Right cardiac atrium (tissue), 5 donors: ENCODE measurements at places on chromosomes 1 and 21. TPM values are rescaled to one million over a fixed set of nuclear protein-coding genes. Genes with fewer than 3 reads are reported as not detected.

USH2A gene
- total RNA-seq: 3.5 TPM

- DNase-seq: no peak
Measured at GRCh38 chr1:189424746-189425331, 1052.8 kb downstream of the BRINP3 start.

- no peak for DNase-seq
Measured at GRCh38 chr1:56535362-56535761, 44.0 kb downstream of the PLPP3 start.

- DNase-seq: no peak
Measured at GRCh38 chr1:59171788-59172187, 125.1 kb upstream of the FGGY start.

DNA sequence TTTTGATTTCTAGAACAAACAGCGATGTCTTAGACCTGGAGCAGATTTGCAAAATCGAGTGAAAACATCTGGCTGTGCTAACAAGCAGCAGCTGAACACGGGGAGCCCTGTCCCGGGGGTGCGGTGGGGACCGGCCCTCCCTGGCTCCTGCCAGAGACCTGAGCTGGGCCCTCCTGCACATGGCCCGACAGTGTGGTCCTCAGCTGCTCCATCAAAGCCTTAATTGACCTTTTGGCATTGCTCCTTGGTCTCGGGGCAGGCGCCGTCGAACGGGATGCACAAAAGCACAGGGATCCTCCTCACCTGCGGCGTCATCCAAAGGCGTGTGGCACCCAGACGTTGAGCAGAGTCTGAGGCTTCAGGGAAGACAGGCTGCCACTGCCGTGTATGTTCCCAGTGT lies 73.2 kb downstream of the PRDM16 start:
- no peak for DNase-seq

- no peak for DNase-seq
Measured at GRCh38 chr1:112881742-112882127, 74.3 kb downstream of the SLC16A1 start.
